Stomach (tissue), 19 donors: ENCODE measurements at places on chromosomes 5 and 9.

DNA sequence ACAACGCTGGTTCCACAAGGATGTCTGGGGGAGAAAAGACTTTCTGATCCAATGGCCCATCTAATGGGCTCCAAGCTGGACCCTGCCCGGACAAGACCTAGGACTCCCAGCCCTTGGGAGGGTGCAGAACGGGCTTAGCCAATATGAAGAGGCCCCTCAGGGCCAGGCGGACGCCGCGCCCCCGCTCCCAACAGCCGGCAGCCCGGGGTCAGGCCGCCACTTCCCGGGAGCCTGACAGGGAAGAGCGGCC, 493 bp downstream of the P4HA2 start:
- H3K27me3 ChIP-seq = no peaks in the 10 kb centered on the region
- DNase-seq = no peak
- H3K27ac ChIP-seq = peak overlapping the region; percentile 90
- H3K4me3 ChIP-seq = peak overlapping the region; percentile 68

- H3K27me3 ChIP-seq = no peaks in the 10 kb centered on the region
- no peaks in the 10 kb centered on the region for H3K36me3 ChIP-seq
- H3K4me1 ChIP-seq = peaks cover 76% of the 10 kb centered on the region
- H3K4me3 ChIP-seq = no peak overlapping the region
- DNase-seq = no peak
Observed at GRCh38 chr9:134358026-134358661, 31.9 kb downstream of the RXRA start.

- H3K27me3 ChIP-seq = no peaks in the 10 kb centered on the region
- no peak overlapping the region for H3K27ac ChIP-seq
- no peaks in the 10 kb centered on the region for H3K36me3 ChIP-seq
- no peak overlapping the region for H3K4me3 ChIP-seq
- DNase-seq = no peak
- H3K4me1 ChIP-seq = peaks cover 3% of the 10 kb centered on the region
Observed at GRCh38 chr5:19928562-19929421, 59.2 kb downstream of the CDH18 start.

DNA sequence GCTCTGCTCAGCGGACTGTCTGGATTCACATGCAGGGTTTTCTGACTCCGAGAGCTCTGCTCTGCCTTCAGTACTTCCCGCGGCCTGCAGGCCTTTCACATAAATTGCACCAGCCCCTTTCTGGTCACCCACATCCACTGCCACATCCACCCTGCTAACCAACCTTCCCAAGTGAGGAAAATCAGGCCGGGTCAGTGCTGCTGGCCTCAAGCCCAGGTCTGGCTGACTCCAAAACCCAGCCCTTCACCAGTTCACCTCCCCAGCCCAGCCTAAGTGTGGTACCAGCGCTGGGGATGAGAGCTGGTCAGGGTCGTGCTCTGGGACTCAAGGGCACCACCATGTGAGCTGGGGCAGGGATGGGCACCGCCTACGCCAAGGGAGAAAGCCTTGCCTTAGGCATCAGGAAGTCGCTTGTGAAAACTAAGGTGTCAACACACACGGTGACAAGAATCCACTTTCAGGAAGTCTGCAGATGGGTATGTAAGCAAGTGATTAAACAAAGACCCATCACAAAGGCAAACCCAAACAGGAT, 12.3 kb downstream of the LMAN2 start:
- H3K36me3 ChIP-seq = peaks cover 96% of the 10 kb centered on the region
- H3K4me1 ChIP-seq = peaks cover 4% of the 10 kb centered on the region
- peak overlapping the region; percentile 18 for H3K27ac ChIP-seq
- no peak for DNase-seq
- no peak overlapping the region for H3K4me3 ChIP-seq

DNA sequence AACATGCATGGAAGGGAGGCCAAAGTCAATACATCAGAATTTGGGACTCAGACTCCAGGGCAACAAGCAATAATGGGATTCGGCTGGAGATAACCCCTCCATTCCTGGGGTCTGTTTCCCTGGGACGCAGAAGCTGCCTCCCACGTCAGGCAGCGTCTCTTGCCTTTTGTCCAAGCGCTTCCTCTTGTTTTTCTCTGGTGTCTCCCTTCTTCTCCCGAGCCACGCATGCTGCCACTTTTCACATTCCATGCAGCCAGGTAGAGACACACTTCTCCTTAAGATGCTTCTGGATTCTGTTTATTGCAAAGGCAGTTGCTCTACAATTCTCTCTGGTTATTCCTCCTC, 267.3 kb downstream of the AOPEP start:
- H3K27me3 ChIP-seq = no peaks in the 10 kb centered on the region
- peak overlapping the region; percentile 16 for H3K27ac ChIP-seq
- no peak for DNase-seq
- no peaks in the 10 kb centered on the region for H3K4me1 ChIP-seq

DNA sequence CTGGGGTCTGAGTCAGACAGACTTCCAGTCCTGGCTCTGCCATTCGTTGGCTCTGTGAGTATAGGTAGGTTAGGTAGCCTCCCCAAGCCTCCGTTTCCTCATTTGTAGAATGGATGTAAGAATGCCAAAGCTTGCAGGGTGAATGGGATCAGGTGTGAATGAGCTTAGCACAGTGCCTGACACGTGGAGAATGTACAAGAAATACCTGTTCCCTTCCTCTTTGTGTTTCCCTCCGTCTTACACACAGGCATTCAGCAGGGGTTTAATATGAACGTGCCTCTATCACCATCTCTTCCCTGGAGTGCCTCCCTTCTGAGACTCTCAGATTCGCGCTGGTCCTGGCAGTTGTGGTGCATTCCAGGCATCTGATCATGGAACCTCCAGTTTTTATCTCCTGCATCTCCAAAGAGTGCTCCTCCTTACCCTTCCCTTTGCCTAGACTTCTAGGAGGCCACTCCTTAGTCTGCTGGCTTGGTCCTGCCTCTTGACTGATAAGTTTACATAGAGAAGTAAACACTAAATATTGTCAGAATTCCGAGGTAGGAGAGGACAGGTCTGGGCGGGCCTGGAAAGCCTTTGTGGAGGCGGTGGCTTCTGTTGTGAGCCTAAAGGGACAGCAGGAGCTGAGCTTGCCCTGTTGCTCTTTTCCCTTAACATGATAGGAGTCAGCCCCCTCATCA, 199.4 kb downstream of the AOPEP start:
- peaks cover 28% of the 10 kb centered on the region for H3K4me1 ChIP-seq
- no peaks in the 10 kb centered on the region for H3K36me3 ChIP-seq
- H3K27ac ChIP-seq = peak overlapping the region; percentile 54
- H3K27me3 ChIP-seq = no peaks in the 10 kb centered on the region

GRCh38 chr5:66232275-66232674, 88.2 kb downstream of the SREK1 start:
- no peaks in the 10 kb centered on the region for H3K36me3 ChIP-seq
- no peak for DNase-seq
- H3K27me3 ChIP-seq = no peaks in the 10 kb centered on the region
- no peak overlapping the region for H3K27ac ChIP-seq
- no peaks in the 10 kb centered on the region for H3K4me1 ChIP-seq

- no peaks in the 10 kb centered on the region for H3K27me3 ChIP-seq
- no peak for DNase-seq
- H3K27ac ChIP-seq = no peak overlapping the region
- no peak overlapping the region for H3K4me3 ChIP-seq
Observed at GRCh38 chr9:120450916-120451315, 129.1 kb downstream of the CDK5RAP2 start.

DNA sequence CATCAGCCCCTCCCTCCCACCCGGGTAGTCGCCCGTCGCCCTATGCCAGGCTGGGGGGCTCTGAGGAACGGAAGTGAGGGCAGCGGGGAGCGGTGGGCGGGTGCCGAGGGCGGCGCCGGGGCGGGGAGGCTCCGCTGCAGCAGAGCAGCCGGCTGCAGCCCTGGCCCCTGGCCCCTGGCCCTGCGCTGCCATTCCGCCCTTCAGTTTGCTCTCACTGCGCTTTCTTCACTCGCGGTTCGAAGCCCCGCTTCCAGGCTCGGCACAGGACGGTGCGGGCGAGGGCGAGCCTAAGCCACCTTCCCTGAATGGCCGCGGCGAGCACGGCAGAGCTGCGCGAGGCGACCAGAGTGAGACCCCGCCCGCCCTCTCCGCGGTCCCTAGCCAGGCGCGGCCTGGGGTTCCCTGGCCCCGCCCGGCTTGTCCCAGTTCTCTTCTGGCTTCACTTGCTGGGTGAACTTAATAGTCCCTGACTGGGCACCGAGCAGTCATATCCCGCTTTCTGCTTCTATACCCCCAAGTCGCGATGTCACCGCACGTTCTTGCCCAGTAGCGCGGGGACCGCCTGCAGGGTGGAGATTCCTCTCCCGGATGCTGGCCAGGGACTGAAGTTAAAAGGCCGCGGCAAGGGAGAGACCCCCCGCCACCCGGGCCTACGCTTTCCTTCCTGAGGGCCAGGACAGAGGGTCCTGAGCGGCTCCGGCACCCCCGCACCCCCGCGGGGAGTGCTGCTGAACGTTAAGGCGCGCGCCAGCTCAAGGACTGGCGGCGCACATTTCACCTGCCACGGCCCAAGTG, 623 bp upstream of the TRIM36 start:
- peaks cover 66% of the 10 kb centered on the region for H3K27me3 ChIP-seq
- H3K36me3 ChIP-seq = no peaks in the 10 kb centered on the region
- H3K4me1 ChIP-seq = peaks cover 18% of the 10 kb centered on the region

GRCh38 chr5:72584466-72584865, 77.3 kb upstream of the ZNF366 start:
- no peak overlapping the region for H3K4me3 ChIP-seq
- no peaks in the 10 kb centered on the region for H3K36me3 ChIP-seq
- H3K27ac ChIP-seq = no peak overlapping the region
- no peaks in the 10 kb centered on the region for H3K27me3 ChIP-seq
- H3K4me1 ChIP-seq = peaks cover 22% of the 10 kb centered on the region
- DNase-seq = no peak

- no peak overlapping the region for H3K4me3 ChIP-seq
- DNase-seq = no peak
- no peaks in the 10 kb centered on the region for H3K36me3 ChIP-seq
- H3K27me3 ChIP-seq = peaks cover 35% of the 10 kb centered on the region
- H3K27ac ChIP-seq = no peak overlapping the region
- peaks cover 12% of the 10 kb centered on the region for H3K4me1 ChIP-seq
Observed at GRCh38 chr9:124457079-124457886, 7.0 kb downstream of the ADGRD2 start.

GRCh38 chr9:123090198-123090896, 56.9 kb downstream of the GPR21 start:
- no peaks in the 10 kb centered on the region for H3K4me1 ChIP-seq
- H3K4me3 ChIP-seq = no peak overlapping the region
- no peak overlapping the region for H3K27ac ChIP-seq
- peaks cover 30% of the 10 kb centered on the region for H3K36me3 ChIP-seq
- DNase-seq = no peak

- no peak overlapping the region for H3K27ac ChIP-seq
- no peak for DNase-seq
- no peak overlapping the region for H3K4me3 ChIP-seq
- H3K36me3 ChIP-seq = no peaks in the 10 kb centered on the region
Observed at GRCh38 chr5:73300337-73301207, 127.6 kb downstream of the TMEM174 start.
